ENCODE measurements at places on chromosomes 7 and 10.

DNA sequence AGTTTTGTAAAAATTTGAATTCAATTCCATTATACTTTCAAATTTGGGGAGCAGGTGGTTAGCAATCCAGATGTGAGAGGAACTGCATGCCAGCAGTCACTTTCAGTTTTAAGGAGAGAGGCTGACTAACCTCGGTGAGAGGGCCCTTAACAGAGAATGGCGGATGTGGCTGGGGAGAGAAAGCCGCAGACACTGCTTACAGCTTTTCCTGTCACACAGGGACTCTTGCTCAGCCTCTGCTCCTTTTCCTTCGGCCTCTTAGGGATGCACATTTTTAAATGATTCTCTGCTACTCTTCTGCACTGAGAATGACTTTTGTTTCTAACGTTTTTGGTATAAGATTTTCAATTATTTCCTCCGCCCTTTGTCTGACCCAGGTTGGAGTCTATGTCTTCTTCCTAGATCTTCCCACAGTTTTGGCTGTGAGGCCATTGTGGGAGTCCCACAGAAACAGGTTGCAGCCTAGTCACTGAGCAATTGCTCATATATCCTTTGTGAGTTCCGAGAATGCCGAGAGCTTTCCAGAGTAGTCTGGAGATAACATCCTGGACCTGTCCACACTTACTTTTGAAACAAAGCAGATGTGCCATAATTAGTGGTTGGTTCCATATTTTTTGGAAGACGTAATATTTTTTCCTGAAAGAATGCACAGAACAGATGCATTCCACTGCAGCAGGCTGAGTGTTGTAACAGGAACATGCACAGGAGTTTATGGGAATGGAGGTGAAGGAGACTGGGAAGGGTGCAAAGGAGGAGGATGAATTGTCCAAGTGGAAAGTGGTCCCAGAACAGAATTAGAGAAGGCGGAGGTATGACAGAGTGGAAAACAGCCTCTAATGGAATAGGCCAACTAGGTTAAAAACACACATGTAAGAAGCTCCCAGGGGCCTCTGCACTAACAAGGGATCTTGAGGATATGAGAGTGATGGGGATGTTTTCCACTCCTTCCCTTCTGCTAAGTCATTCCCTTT lies 168.0 kb upstream of the ZNF32 start:
- DNase-seq, result peak; percentile 98

DNA sequence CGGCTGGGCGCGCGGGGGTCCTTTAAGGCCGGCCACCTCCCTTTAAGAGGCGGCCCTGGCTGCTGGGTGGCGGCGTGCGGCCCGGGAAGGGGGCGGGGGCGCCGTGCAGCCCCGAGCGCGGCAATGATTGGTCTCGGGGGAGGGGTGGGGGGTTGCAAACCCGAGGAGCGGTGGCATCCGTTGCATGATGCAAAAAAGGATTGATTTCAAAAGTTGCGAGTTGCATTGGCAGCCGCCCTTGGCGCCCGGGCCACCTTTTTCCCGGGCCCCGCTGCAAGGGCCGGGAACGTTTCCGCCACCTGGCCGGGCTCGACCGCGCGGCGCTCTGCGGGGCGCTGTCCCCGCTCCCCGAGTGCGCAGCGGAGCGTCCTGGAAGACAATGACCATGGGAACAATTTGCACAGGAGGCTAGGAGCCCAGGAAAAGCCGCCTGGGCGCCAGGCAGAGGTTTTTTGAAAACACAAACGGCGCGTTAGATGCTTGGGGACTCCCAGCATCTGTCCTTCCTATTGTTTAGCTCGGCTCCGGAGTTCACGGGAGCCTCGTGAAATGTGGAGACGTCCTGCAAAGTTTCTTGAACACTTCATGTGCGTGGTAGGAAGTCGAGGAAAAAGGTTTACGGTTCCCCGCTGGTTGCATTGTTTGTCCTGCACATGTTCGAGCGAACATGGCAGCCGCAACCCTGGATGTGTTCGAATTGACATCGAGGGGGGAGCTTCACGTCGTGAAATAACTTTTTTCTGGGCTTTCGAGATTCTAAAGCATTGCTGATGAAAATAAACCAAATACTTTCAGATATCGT lies at the start of gene SEPHS1:
Gene SEPHS1 (minus strand): TSS at position 78 of the 802 bp plus-strand sequence. CDS start 3,343 bp downstream, outside the sequence.
- peak; percentile 87 for DNase-seq

DNA sequence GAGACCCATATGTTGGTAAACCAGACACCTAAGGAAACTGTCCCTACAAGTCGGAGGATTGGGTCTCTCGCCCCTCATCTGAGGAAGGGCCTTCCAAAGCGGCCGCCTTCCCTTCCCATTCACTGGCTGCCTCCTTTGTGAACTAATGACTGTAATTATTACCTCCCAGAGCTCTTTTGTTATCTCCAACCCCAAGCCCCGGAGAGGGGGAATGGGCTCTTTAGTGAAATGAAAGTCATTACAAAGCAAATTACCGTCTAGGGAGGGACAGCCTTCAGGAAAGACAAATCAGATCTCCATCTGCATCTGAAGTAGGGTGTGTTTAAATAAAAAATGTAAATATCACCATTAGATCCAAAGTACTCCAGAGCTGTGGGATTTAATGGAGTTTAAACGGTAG lies 2.6 kb upstream of the GAD2 start:
- no peak for DNase-seq

DNA sequence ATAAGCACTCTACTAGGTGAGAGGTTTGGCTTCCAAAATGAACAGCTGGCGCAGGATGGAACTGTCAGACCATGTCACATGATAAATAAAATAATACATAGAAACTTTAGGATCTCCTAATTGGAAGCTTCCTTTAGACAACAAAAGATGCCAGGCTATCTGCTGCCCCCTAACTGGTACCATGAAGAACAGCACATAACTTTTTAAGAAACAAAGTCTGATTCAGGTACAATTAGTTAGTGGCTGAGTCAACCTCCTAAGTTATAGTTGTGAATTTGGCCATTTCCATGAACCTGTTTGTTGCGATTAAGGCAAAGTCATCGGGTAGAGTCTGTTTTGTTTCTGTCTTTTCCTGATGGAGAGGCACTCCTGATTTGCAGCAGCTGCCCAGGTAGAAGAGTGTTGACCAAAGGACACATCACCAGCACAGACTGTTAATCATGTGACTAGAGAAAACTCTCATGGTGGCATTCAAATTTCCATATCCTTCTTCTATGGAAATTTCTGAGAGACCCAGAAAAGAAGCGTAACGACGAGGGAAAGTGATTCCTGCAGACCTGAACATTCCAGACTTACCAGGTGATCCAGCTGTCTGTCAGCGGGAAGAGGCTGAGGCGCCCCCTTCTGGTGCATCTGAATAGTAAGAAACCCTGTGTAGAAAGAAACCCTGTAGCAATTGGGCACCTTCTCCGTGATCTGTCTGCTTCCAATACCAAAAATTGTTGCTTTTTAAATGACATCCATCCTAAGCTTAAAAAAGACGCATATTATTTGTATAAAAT lies 8.6 kb upstream of the INHBA start:
- no peak for DNase-seq

- DNase-seq, result peak; percentile 22
These were observed 37.1 kb upstream of the DKK1 start for GRCh38 chr10:52276986-52277385.

DNA sequence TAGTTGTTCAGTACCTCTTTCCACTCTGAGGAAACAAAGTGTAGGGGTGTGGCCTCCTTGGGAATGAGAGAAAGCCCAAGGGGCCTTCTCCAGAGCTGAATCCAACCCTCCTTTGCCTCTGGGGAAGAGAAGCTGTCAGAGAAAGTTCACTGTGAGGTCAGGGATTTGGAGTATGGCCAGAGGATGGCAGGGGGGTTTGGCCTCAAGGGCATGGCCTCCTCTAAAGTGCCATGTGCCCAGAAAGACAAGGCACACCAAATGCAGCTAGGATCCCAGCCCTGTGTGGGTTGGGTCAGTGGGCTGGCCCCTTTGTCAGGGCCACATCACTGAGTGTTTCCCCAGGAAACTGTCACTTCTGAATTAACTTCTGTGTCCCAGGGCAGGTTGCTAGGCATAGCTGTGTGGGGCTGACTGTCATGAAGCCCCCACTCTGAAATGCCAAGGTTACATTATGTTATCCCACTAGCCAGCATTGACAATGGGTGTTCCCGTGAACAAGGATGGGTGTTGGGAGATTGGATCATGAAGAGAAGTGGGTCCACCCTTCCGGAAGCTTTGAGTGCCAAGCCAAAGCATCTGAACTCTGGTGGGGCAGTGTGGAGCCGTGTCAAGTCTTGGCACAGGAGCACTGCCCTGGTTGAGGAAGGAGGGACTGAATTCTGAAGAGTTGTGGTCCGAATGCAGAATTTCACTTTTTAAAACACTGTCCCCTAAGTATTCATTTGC lies 123.3 kb downstream of the ZMIZ1 start:
- peak; percentile 28 for DNase-seq

Measured in fibroblast of skin of right biceps (primary cell).